ENCODE measurements at places on chromosomes 6 and 20. TPM values are rescaled to one million over a fixed set of nuclear protein-coding genes. Genes with fewer than 3 reads are reported as not detected.

The DEF6 gene
- total RNA-seq: 7.1 TPM

The UST gene
- 36.5 TPM for total RNA-seq

- H3K4me1 ChIP-seq: peaks cover 15% of the 10 kb centered on the region
- peak overlapping the region; percentile 96 for H3K27ac ChIP-seq
- DNase-seq: no peak
- peaks cover 28% of the 10 kb centered on the region for H3K36me3 ChIP-seq
- H3K4me3 ChIP-seq: peak overlapping the region; percentile 86
Observed at GRCh38 chr6:31702405-31702818, 712 bp downstream of the ABHD16A start.

GRCh38 chr20:63639093-63639975 is 12.4 kb upstream of the GMEB2 start:
- H3K4me3 ChIP-seq: peak overlapping the region; percentile 73
- peak overlapping the region; percentile 91 for H3K27ac ChIP-seq
- no peaks in the 10 kb centered on the region for H3K27me3 ChIP-seq
- no peaks in the 10 kb centered on the region for H3K36me3 ChIP-seq

- no peak for DNase-seq
- H3K27ac ChIP-seq: no peak overlapping the region
- peaks cover 100% of the 10 kb centered on the region for H3K27me3 ChIP-seq
- no peaks in the 10 kb centered on the region for H3K36me3 ChIP-seq
- H3K4me1 ChIP-seq: peaks cover 65% of the 10 kb centered on the region
- H3K4me3 ChIP-seq: no peak overlapping the region
Observed at GRCh38 chr6:108164815-108165706, 761 bp upstream of the NR2E1 start.

GRCh38 chr6:14792118-14792955 is 453.5 kb upstream of the JARID2 start:
- H3K4me3 ChIP-seq: no peak overlapping the region
- H3K4me1 ChIP-seq: no peaks in the 10 kb centered on the region
- DNase-seq: no peak
- no peaks in the 10 kb centered on the region for H3K36me3 ChIP-seq
- H3K27me3 ChIP-seq: no peaks in the 10 kb centered on the region

DNA sequence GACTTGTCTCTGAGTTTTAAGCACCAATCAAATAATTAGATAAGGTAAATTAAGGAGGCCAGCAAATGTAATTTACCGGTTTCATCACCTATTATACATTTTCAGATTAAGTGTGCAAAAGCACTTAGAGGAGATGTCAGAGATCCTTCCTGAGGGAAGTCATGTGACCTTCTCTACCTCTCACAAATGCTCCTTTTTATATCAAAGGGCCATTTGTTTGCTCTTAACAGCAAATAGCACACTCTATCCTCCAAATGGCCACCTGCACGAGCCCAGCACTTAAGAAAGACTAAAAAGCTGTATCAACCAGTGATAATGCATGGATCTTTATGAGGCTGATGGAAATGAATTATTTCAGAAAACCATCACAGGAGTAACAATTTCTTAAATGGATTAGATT is 149.4 kb downstream of the ELOVL4 start:
- H3K27ac ChIP-seq: no peak overlapping the region
- no peaks in the 10 kb centered on the region for H3K36me3 ChIP-seq
- no peaks in the 10 kb centered on the region for H3K27me3 ChIP-seq
- H3K4me1 ChIP-seq: no peaks in the 10 kb centered on the region

DNA sequence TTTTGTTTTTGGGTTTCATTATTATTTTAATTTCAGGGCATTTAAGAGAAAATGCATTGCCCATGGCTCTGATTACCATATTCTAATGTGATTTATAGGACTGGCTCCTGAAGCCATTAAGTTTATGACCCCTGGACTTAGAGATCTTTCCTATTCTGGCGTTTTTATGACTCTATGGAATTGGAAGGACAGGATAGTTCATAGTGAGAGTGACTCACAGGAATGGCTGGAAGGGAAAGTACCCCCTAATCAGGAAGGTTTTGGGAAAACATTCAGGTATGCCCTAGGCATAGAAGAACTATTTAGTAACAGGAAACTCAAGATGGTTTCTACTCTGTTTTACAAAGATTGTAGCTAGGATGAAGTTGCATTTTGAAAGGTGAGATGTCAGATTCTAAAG is 108.6 kb upstream of the SLC2A12 start:
- no peak for DNase-seq
- no peaks in the 10 kb centered on the region for H3K27me3 ChIP-seq
- H3K36me3 ChIP-seq: no peaks in the 10 kb centered on the region
- no peak overlapping the region for H3K4me3 ChIP-seq

DNA sequence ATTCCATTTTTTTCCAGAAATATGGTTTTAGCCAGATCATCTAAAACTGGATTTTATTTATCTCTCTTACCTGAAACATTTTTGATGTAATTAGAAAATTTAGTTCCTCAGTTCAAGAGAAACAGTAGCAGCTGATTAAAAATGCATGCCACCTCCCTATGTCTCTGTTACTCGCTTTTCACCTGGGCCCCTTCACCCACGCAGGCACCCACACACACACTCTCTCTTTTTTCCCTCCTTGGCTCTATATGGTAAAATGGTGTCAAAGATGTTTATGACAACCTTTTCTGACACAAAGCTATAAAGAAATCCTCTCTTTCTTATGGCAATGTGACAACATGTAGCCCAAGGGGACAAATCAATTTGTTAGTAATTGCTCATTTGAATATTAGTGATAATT is 5.8 kb upstream of the SGK1 start:
- no peak overlapping the region for H3K27ac ChIP-seq
- no peaks in the 10 kb centered on the region for H3K4me1 ChIP-seq
- H3K36me3 ChIP-seq: no peaks in the 10 kb centered on the region
- no peak overlapping the region for H3K4me3 ChIP-seq
- no peak for DNase-seq

DNA sequence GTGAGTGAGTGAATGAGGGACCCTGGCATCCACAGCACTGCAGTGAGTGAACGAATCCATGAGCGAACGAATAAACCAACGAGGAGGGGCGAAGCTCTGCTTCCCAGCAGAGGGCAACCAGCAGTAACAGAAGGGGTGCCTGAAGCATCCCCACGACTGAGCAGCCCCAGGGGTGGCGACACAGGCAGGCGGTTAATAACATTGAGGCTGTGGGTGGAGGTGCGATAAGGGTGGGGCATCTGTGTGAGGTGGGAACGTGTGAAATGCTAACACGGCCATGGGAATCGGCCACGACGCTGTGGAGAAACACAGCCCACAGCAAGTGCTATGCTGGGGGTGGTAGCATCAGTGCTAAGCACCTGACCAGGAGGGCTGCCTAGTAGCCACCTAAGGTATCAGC is 75.9 kb downstream of the TAF4 start:
- DNase-seq: no peak
- no peak overlapping the region for H3K4me3 ChIP-seq
- H3K27me3 ChIP-seq: no peaks in the 10 kb centered on the region
- H3K27ac ChIP-seq: no peak overlapping the region
- H3K4me1 ChIP-seq: no peaks in the 10 kb centered on the region

GRCh38 chr6:1554476-1555310 is 55.0 kb upstream of the FOXC1 start:
- H3K4me3 ChIP-seq: peak overlapping the region; percentile 44
- peak overlapping the region; percentile 83 for H3K27ac ChIP-seq
- peak; percentile 75 for DNase-seq
- no peaks in the 10 kb centered on the region for H3K36me3 ChIP-seq
- no peaks in the 10 kb centered on the region for H3K4me1 ChIP-seq

- H3K27ac ChIP-seq: no peak overlapping the region
- H3K27me3 ChIP-seq: no peaks in the 10 kb centered on the region
- no peaks in the 10 kb centered on the region for H3K4me1 ChIP-seq
- H3K36me3 ChIP-seq: no peaks in the 10 kb centered on the region
- H3K4me3 ChIP-seq: no peak overlapping the region
Observed at GRCh38 chr6:579339-579738, 77.6 kb downstream of the HUS1B start.

DNA sequence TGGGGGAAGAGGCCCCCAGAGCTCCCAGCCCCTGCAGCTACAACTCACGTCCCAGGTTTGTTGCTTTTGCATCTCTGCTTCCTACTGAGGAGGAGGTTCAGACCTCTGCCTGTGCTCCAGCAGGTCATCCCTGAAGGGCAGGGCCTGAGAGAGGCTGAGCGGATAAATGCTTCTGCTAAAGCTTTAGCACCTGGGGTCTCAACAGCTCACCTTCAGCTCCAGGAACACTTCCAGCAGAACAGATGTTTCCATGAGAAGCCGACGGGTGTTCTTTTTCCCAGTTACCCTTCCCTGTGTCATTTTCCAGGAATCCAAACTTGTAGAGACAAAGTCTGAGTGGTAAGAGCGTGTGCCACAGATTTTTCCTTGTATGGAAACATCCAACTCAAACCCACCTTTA is 208.8 kb downstream of the TBC1D7 start:
- H3K36me3 ChIP-seq: no peaks in the 10 kb centered on the region
- no peak overlapping the region for H3K27ac ChIP-seq
- H3K4me3 ChIP-seq: no peak overlapping the region
- DNase-seq: no peak
- no peaks in the 10 kb centered on the region for H3K4me1 ChIP-seq

DNA sequence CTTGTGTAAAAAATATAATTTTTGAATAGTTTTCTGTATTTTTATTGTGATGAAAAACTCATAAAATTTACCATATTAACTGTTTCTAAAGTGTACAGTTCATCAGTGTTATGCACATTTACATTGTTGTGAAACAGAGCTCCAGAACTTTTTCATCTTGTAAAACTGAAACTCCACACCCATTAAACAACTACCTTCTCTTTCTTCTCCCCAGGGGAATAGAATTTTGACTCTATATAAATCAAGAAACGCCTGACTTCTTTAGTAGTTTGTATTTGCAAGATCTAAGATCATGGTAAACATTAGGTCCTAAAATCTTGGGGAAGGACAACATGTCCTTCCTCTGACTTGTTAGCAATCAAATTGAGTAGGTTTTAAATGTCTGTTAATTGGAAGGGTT is 9.1 kb downstream of the ANKRD66 start:
- no peak for DNase-seq
- H3K4me3 ChIP-seq: no peak overlapping the region
- no peak overlapping the region for H3K27ac ChIP-seq
- H3K4me1 ChIP-seq: no peaks in the 10 kb centered on the region
- H3K36me3 ChIP-seq: no peaks in the 10 kb centered on the region
